HFF-Myc (cell line): ENCODE measurements at places on chromosomes 4 and X.

- DNase-seq: no peak
Measured at GRCh38 chr4:153045111-153045982, 109.2 kb downstream of the FHDC1 start.

GRCh38 chrX:152177052-152177451 lies 38.7 kb upstream of the MAGEA10 start:
- no peak for DNase-seq

- DNase-seq: no peak
Measured at GRCh38 chrX:86806786-86807185, 658.5 kb downstream of the DACH2 start.

DNA sequence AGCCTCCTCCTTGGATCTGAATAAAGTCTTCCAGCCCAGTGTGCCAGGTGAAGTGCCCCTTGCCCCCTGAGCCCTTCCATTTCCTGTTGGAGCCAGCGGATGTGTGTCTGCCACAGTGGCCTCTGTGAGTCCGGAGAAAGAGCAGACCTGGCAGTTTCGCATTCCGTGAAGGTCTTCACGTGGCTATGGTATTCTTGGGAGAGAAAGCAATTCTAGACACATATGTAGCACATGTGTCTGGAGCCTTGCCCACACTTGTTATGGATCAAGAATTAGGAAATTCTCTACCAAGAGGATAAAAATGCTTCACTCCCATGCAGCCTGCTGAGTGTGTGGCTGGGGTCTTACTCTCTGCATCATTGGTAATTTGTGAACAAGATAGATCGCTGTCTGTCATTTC lies 130.9 kb downstream of the REPS2 start:
- DNase-seq: peak; percentile 53

- no peak for DNase-seq
Measured at GRCh38 chr4:129978315-129978714, 882.4 kb downstream of the C4orf33 start.

- no peak for DNase-seq
Measured at GRCh38 chr4:78297116-78297800, 240.1 kb downstream of the FRAS1 start.
